ENCODE measurements at places on chromosomes 4 and X. TPM values are rescaled to one million over a fixed set of nuclear protein-coding genes. Genes with fewer than 3 reads are reported as not detected.

- DNase-seq, result no peak
- no peak overlapping the region for H3K27ac ChIP-seq
- H3K36me3 ChIP-seq, result no peaks in the 10 kb centered on the region
- no peaks in the 10 kb centered on the region for H3K4me1 ChIP-seq
- H3K4me3 ChIP-seq, result no peak overlapping the region
- H3K27me3 ChIP-seq, result no peaks in the 10 kb centered on the region
Measured at GRCh38 chr4:48904101-48904500, 2.5 kb downstream of the OCIAD2 start.

Gene EDNRA
- total RNA-seq, result 1.8 TPM

GRCh38 chr4:111530446-111530845 lies 614.8 kb upstream of the FAM241A start:
- no peak overlapping the region for H3K27ac ChIP-seq
- H3K27me3 ChIP-seq, result no peaks in the 10 kb centered on the region
- H3K4me3 ChIP-seq, result no peak overlapping the region

Gene PDCL2
- total RNA-seq, result not detected

- H3K36me3 ChIP-seq, result no peaks in the 10 kb centered on the region
- no peak overlapping the region for H3K4me3 ChIP-seq
- no peak overlapping the region for H3K27ac ChIP-seq
- no peaks in the 10 kb centered on the region for H3K27me3 ChIP-seq
- DNase-seq, result peak; percentile 69
- H3K4me1 ChIP-seq, result no peaks in the 10 kb centered on the region
Measured at GRCh38 chr4:158998624-158999023, 104.3 kb upstream of the RAPGEF2 start.

DNA sequence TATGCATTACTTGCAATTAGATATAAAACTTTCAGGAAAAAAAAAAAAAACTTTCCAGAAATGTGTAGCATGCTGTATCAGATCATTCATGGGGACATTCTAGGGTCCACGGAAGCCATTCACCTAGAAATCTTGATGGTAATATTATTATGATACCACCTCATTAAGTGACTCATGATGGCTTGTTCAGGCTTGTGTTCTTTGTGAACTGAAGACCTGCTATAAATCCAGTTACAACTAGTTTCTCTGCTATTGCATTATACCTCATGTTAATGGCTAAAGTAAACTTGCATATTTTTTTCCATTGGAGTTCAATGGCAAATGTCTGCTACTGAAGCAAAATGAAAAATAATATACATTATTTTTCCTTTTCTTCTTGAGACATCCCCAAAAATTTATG lies 35.3 kb upstream of the PTPN13 start:
- H3K4me3 ChIP-seq, result no peak overlapping the region
- no peaks in the 10 kb centered on the region for H3K4me1 ChIP-seq
- H3K27ac ChIP-seq, result no peak overlapping the region

GRCh38 chrX:24148535-24149350 lies 786 bp upstream of the ZFX start:
- H3K36me3 ChIP-seq, result peaks cover 4% of the 10 kb centered on the region
- peaks cover 7% of the 10 kb centered on the region for H3K4me1 ChIP-seq
- DNase-seq, result peak; percentile 41
- no peaks in the 10 kb centered on the region for H3K27me3 ChIP-seq

- H3K4me1 ChIP-seq, result no peaks in the 10 kb centered on the region
- no peaks in the 10 kb centered on the region for H3K36me3 ChIP-seq
Measured at GRCh38 chr4:174080361-174080760, 203.1 kb downstream of the FBXO8 start.

DNA sequence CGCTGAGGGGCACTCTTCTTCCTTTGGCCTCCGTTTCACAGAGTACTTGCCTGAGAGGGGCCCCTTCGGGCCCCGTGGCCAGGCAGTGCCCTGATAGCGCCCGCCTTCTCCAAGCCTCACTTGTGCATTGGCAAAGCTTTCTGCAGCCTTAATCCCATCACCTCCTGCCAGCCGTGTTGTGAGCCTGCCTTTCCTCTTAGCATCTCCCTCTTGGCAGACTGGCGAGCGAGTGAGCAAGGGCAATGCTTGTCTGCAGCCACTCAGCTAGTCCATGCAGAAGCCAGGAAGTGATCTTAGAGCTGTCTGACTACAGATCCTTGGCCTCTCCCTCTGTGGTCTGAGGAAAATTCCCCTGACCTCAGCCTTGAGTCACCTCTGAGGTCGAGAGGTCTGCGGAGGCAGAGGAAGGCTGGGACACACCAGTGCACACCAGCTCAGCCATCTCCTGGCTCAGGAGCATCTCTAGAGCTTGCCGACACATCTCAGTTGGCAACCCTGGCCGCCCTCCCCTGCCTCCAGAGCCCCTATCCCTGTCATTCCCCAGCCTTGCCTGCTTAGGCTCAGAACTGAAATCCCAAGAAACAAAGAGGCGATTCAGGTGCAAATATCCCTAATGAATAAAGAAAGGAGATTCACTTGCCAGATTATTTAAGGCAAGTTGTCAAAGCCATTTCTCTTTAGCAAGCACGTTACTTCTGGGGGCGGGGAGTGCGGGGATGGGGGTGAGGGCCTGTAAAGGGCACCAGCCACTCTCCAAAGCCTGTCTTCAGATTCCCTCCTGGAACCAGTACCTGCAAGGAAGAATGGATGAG lies 143.5 kb upstream of the MAMLD1 start:
- H3K4me1 ChIP-seq, result no peaks in the 10 kb centered on the region
- DNase-seq, result no peak
- no peaks in the 10 kb centered on the region for H3K36me3 ChIP-seq

Gene SPACA5
- not detected for total RNA-seq

- peak overlapping the region; percentile 14 for H3K27ac ChIP-seq
- no peaks in the 10 kb centered on the region for H3K4me1 ChIP-seq
- H3K36me3 ChIP-seq, result no peaks in the 10 kb centered on the region
- H3K27me3 ChIP-seq, result no peaks in the 10 kb centered on the region
- DNase-seq, result no peak
- no peak overlapping the region for H3K4me3 ChIP-seq
Measured at GRCh38 chr4:150591904-150592303, 10.0 kb downstream of the MAB21L2 start.

DNA sequence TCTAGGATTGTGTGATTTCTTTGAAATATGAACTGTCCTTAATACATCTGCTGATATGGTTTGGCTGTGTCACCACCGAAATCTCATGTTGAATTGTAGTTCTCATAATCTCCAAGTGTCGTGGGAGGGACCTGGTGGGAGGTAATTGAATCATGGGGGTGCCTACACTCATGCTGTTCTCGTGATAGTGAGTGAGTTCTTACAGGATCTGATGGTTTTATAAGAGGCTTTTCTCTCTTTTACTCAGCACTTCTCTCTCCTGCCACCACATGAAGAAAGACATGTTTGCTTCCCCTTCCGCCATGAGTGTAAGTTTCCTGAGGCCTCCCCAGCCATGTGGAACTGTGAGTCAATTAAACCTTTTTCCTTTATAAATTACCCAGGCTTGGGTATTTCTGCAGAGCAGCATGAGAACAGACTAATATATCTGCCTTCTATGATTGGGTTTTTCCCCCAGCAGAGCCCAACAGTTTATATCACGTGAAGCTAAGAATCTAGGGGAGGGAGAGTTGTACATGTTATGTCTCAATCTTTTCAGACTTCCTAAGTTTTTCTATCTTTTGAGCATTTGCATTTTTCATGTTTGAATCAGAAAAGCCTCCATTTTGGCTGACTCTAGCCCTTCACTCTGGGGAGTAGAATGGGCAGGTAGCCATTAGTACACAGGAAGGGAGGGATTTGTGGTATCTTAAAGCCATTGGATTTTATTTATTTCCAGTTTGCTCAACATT lies 58.9 kb downstream of the PLAC1 start:
- no peak overlapping the region for H3K4me3 ChIP-seq
- H3K4me1 ChIP-seq, result no peaks in the 10 kb centered on the region
- DNase-seq, result no peak
- H3K36me3 ChIP-seq, result no peaks in the 10 kb centered on the region
- H3K27ac ChIP-seq, result no peak overlapping the region
- H3K27me3 ChIP-seq, result no peaks in the 10 kb centered on the region

DNA sequence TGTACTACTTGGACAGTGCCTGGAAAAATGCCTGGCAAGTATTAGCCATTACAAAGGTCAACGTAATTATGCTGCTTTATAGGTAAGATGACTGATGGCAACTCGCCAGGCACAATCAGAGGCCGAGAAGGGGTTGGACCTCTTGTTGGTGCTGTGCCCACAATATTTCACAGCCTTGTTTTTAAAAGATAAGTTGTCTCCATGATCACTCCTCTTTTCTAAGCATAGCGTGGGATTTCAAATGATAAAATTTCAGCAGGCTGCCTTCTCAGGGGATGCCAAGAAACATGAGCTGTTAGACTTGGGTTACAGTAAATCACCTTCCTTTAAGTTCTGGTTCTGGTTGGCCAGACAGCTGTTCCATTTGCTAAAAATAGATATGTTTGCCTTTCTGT lies 26.9 kb downstream of the HOPX start:
- H3K4me1 ChIP-seq, result peaks cover 5% of the 10 kb centered on the region
- no peaks in the 10 kb centered on the region for H3K36me3 ChIP-seq
- peaks cover 36% of the 10 kb centered on the region for H3K27me3 ChIP-seq
- H3K4me3 ChIP-seq, result no peak overlapping the region

GRCh38 chr4:141563723-141564122 lies 72.7 kb upstream of the IL15 start:
- H3K4me3 ChIP-seq, result no peak overlapping the region
- no peaks in the 10 kb centered on the region for H3K4me1 ChIP-seq
- no peaks in the 10 kb centered on the region for H3K36me3 ChIP-seq
- no peaks in the 10 kb centered on the region for H3K27me3 ChIP-seq
- no peak for DNase-seq
- H3K27ac ChIP-seq, result no peak overlapping the region

- no peak overlapping the region for H3K4me3 ChIP-seq
- no peaks in the 10 kb centered on the region for H3K4me1 ChIP-seq
- H3K36me3 ChIP-seq, result no peaks in the 10 kb centered on the region
- no peak overlapping the region for H3K27ac ChIP-seq
Measured at GRCh38 chrX:50002067-50002714, 79.8 kb downstream of the CLCN5 start.

DNA sequence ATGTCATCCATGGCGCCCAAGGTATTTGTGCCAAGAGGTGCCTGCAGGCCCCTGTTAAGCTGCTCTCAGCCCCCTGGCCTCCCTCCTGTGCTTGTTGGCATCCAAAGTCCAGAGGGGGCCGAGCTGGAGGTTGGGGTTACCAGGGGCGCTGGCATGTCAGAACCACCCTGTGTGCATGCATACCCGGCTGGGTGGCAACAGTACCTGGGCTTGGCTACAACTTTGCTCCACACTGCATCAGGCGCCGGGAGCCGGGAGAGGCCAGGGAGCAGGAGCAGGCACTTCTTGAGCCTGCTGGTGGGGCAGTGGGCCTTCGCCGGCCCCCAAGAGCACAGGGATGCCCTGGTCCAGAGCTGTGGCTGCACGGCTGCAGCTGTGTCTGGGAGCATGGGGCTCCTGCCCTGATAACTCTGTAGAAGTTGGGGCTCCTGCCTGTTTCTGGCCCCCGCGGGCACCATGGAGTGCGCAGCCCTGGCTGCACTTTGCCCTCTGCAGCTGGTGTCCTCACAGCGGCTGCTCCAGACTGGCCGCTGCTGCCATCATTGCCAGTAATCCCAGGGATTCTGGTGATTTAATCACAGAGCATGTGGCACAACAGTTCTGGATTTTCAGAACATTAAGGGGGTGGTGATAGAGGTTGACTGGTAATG lies 130.3 kb downstream of the ARHGAP10 start:
- H3K4me3 ChIP-seq, result no peak overlapping the region
- no peak for DNase-seq
- no peaks in the 10 kb centered on the region for H3K36me3 ChIP-seq
- no peak overlapping the region for H3K27ac ChIP-seq
- no peaks in the 10 kb centered on the region for H3K4me1 ChIP-seq
- no peaks in the 10 kb centered on the region for H3K27me3 ChIP-seq

Gene NHS
- 4.3 TPM for total RNA-seq

- H3K27ac ChIP-seq, result no peak overlapping the region
- no peaks in the 10 kb centered on the region for H3K36me3 ChIP-seq
- H3K4me1 ChIP-seq, result no peaks in the 10 kb centered on the region
- no peak overlapping the region for H3K4me3 ChIP-seq
- DNase-seq, result peak; percentile 52
Measured at GRCh38 chr4:159006202-159006601, 96.7 kb upstream of the RAPGEF2 start.

DNA sequence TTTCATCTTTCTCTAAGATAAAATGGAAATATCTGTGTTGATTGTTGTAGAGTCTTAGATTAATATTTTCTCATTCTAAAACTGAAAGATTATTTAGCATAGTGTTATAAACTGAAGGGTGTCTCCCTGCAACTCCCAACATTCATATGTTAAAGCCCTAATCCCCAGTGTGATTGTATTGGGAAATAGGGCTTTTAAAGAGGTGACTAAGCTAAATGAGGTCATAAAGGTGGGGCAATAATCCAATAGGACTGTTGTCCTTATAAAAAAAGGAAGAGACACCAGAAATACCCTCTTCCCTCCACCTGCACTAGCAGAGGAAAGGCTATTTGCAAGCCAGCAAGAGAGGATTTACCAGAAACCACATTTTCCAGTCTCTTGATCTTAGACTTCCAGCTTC lies 1626.4 kb downstream of the C4orf33 start:
- no peak overlapping the region for H3K4me3 ChIP-seq
- no peak overlapping the region for H3K27ac ChIP-seq
- no peaks in the 10 kb centered on the region for H3K4me1 ChIP-seq
- H3K27me3 ChIP-seq, result no peaks in the 10 kb centered on the region
- DNase-seq, result no peak

GRCh38 chr4:55635741-55636655 lies at the start of gene NMU:
TSS of gene NMU (minus strand) at chr4:55636298. CDS start at chr4:55636192, 106 bp downstream.
- H3K4me3 ChIP-seq, result peak within 1 kb of the TSS; percentile 30
- peak; percentile 57 for DNase-seq
- peaks cover 27% of the 10 kb centered on the region for H3K27me3 ChIP-seq
- no peak within 1 kb of the TSS for H3K27ac ChIP-seq
- H3K4me1 ChIP-seq, result no peaks in the 10 kb centered on the region

All from colonic mucosa (tissue), 4 donors.